ENCODE measurements at places on chromosomes 5 and 9.

DNA sequence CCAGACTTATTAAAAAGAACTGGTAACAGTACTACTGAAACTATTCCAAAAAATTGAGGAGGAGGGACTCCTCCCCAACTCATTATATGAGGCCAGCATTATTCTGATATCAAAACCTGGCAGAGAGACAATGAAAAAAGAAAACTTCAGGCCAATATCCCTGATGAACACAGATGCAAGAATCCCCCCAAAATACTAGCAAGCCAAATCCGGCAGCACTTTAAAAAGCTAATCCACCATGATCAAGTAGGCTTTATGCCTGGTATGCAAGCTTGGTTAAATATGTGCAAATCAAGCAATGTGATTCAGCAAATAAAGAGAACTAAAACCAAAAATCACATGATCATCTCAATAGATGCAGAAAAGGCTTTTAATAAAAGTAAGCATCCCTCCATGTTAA lies 2271.0 kb upstream of the C9orf72 start:
- no peak for DNase-seq

GRCh38 chr9:87465816-87466215 lies 31.9 kb upstream of the DAPK1 start:
- DNase-seq, result no peak

DNA sequence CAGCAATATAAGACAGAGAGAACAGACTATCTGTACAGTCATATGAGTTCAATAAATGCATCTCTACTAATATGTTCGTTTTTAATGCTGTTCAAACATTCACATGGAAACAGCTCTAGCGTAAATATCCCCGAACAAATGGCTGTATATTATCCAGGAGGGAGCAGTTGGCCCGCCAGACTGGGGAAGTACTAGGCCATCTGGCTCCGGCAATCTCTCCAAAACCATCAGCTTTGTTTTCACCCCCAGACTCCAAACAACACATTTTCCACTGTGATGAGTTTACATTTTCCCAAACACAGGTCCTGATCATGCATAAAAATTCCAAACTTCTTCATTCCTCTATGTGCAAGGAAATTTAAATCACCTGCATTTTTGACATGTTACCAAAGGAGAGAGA lies 8.7 kb downstream of the EBF1 start:
- DNase-seq, result no peak

- no peak for DNase-seq
Observed at GRCh38 chr9:137188086-137188489, 272 bp downstream of the ANAPC2 start.

All from T-helper 1 cell (primary cell).